Cardiac septum (tissue), 1 donor: ENCODE measurements at places on chromosomes 11 and 22. TPM values are rescaled to one million over a fixed set of nuclear protein-coding genes. Genes with fewer than 3 reads are reported as not detected.

The LARGE2 gene
- total RNA-seq: not detected

The MMP1 gene
- total RNA-seq: 0.11 TPM

The P4HA3 gene
- 0.54 TPM for total RNA-seq

The PRPF19 gene
- total RNA-seq: 32.5 TPM

The CRYBB3 gene
- not detected for total RNA-seq

The ALX4 gene
- 0.05 TPM for total RNA-seq

The CEP126 gene
- total RNA-seq: 1.5 TPM

The ANKK1 gene
- 0.16 TPM for total RNA-seq
